ENCODE measurements at places on chromosomes 11 and 22.

GRCh38 chr11:101442936-101443521, 140.8 kb downstream of the TRPC6 start:
- DNase-seq: no peak

- no peak for DNase-seq
Measured at GRCh38 chr11:15890031-15890713, 466.2 kb downstream of the SOX6 start.

DNA sequence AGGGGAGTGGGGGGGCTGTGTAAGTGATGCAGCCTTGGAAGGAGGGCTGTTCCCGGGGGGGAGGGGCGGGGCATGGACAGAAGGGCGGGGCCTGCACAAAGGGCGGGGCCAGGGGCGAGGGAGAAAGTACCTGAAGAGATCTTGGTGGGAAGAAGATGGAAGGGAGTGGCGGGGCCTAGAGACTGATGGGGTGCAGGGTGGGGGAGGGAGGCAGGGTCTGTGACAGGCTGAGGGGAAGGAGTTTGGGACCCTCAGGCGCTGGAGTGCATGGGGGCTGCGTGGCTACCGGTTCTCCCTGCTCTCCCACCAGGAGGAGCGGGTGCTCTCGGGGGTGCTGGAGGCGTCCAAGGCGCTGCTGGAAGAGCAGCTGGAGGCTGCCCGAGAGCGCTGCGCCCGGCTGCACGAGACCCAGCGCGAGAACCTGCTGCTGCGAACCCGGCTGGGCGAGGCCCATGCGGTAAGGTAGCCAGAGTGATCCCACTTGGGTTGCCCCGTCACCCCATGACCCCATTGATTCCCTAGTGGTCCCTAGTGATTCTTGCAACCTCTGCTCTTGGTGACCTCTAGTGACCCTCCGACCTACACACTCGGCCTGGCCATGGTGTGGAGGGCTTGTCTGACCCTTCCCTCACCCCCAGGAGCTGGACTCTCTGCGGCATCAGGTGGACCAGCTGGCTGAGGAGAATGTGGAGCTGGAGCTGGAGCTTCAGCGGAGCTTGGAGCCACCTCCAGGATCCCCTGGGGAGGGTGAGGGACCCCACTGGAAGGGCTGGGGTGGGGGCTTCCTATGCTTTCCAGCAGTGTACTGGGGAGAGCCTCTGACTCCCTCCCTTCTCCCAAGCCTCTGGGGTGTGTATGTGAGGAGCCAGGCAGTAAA, 3.1 kb downstream of the CCDC88B start:
- no peak for DNase-seq

DNA sequence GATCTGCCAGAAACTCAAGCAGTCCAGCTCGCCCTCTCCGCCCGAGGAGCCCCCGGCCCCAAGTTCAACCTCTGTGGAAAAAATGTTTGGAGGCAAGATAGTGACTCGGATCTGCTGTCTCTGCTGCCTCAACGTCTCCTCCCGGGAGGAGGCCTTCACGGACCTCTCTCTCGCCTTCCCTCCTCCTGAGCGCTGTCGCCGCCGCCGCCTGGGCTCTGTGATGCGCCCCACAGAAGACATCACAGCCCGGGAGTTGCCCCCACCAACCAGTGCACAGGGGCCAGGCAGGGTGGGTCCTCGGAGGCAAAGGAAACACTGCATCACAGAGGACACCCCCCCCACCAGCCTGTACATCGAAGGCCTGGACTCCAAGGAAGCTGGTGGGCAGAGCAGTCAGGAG, 20.8 kb downstream of the USP35 start:
- DNase-seq: no peak

DNA sequence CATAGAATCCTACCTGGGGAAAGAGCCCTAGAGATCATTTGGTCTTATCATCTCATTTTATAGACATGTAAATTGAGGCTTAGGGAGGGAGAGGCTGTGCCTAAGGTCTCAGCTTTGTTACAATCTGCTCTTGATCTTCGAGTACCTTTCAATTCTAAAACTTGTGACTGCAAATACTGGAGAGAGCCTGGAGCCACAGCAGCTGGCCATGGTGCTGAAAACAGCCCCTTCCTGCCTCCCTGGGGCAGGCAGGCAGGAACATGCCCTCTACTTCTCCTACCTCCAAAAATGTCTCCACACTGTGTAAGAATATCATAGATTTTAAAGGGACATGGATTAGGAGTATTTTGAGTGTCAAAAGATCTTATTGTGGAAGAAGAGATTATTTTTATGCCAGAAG, 52.2 kb downstream of the C22orf42 start:
- DNase-seq: no peak

DNA sequence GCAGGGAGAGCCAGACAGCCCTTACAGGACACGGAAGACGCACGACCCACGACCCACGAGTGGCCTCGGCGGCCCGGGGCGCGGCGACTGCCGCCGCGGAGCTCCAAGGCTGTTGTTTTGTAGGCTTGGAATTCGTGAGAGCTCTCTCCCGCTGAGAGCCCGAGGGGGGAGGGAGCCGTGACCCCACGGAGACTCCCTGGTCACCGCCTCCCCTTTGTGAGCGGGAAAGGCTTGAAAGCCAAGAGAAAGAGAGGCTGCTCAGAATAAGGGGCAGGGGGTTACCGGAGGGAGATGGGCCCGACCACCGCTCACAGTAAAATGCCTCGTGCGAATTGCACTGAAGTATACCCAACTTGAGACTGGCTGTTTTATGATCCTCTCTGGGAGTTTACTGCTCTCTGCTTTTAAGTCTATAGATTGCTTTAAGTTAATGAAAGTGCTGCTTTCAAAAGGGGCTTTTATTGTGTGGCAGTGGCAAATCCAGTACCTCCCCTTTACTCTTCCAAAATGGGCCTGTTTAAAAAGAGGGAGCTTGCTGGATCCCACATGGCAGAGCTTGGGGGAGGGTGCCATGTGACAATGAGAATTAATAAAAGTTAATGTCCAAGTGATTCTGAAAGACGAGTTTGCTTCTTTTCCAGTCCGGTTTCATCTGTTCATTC, 2.9 kb downstream of the PKNOX2 start:
- DNase-seq: no peak

Data from stimulated activated CD8-positive, alpha-beta memory T cell treated with anti-CD3 and anti-CD28 coated beads, Interleukin-15, amount 100 ng/mL, for 1 hour (primary cell).